Muscle of leg (tissue), 16 donors: ENCODE measurements at places on chromosomes 7 and 10.

DNA sequence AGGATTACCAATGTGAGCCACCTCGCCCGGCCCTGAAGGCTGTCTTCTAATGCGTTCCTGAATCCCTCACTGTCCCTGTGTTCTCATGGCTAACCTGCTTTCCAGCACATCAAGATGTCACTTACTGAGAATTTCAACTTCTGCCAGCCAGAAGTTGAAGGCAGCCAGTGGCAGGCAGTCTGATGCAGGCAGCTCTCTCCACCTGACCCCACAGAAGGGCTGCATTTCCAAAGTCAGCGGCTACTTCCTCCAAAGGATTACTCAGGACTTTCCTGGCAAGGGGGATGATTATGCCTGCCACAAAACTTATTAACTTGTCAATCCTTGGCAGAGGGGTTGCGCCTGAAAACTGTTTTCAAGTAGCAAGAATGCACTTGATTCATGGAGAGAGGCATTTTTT is 1219.4 kb downstream of the TYW1 start:
- DNase-seq = peak; percentile 94

- no peak for DNase-seq
These were observed 95.0 kb downstream of the MKI67 start for GRCh38 chr10:128031216-128031615.

DNA sequence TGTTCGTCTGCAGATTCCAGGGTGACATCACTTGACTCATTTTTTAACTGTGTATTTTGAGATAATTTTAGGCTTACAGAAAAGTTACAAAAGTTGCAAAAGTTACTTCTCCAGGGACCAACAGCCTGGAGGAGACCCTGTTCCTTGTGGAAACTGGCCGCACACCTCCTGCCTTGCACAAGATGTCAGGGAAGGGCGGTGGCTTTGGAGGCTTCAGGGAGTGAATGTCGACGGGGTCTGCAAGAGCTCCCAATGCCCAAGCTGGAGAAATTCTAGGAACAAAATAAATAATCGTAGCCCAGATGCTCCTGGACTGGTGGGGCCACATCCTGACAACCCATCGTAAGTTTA is 62.2 kb upstream of the FAM20C start:
- DNase-seq = no peak

GRCh38 chr10:28878236-28878970 is 201.1 kb downstream of the BAMBI start:
- no peak for DNase-seq

DNA sequence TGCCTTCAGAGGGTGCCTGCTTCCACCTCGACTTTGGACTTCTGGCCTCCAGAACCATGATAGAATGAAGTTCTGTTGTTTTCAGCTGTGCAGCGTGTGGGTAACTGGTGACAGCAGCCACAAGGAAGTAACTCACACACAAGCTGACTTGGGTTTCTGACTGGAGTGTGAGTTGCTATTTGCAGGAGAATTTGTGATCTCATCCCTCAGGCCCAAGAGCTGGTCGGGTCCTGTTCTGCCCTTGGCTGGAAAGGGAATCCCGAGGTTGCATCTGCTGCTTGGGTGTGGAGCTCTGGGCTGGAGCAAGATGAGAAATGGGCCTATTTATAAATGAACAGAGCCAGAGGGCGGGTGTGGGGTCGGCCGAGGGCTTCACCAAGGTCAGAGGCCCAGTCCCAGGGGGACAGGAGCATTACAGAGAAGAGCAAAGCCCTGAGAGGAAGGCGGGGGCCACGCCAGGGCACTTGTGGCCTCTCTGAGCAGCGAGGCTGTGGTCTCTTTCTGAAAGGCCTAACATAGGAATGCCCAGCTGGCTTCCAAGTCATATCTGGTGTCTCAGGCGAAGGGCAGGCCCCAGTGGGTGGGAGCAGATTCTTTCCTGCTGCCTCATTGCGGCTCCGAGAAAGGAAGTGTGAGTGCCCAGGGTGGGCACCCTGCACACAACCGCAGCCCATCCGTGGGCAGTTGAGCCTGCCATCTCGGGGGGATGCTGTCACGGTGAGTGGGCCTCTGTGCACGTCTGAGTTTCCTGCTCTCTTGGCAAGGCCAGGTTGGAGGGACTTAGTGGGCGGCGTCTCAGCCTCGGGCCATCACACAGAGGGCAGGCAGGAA is 26.5 kb upstream of the C10orf71 start:
- DNase-seq = peak; percentile 89

GRCh38 chr7:4013793-4014192 is 668.3 kb upstream of the FOXK1 start:
- DNase-seq = no peak

DNA sequence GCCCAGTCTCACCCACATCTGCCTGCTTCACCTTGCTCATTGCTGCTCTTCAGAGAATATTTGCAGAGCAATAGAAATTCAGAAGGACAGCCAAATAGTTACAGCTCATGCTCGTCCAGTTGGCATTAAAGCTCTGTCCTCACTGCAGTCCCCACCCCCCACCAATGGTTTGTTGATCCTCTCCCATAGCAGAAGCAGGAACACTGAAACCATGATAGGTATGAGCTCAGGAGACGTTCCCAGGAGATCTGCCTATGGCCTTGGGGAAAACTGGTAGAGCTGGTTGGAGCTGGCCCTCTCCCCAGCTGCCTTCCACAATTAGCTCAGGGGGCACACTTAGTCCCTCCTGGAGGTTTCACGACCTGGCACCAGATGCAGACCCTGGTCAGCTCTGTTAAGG is 68.6 kb upstream of the KMT2C start:
- peak; percentile 35 for DNase-seq

GRCh38 chr7:7327423-7327822 is 145.1 kb downstream of the C1GALT1 start:
- DNase-seq = no peak

DNA sequence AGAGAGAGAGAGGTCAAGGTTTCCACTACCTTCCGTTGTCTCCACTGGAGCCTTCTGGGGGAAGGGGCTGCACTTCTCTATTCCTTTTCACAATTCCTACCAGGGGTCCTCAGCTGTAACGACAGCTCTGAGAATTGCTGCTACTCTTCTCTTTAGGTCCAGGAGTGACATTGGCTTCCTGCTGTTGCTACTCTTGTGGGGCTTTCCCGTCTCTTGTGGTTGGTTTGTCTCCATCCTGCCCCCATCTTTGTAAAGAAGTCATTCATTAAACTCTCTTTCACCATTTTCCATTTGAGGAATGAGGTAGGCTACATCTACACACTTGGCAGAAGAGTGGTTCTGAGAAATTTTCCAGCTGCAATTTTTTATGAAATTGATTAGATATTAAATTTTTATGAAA is 238.8 kb upstream of the LYZL1 start:
- no peak for DNase-seq

- DNase-seq = no peak
These were observed 104.7 kb upstream of the CCNY start for GRCh38 chr10:35231646-35232045.

DNA sequence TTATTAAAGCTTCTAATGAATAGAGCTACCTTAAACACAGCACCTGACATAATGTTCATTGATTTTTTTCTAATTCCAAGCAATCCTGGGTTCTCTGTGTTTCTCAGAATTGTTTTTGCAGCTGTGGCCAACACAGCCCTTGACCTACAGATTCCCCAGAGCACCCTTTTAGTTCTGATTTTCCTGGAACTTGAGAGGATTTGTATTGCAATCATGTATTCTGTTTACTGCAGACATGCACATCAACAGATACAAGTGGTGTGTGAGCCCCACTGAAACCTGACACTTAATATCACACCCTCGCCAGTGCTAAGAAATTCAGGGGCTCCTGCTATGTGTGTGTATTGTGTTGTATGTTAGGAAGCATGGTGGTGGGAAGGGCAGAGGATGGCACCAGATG is 344.2 kb upstream of the POM121L12 start:
- peak; percentile 45 for DNase-seq

DNA sequence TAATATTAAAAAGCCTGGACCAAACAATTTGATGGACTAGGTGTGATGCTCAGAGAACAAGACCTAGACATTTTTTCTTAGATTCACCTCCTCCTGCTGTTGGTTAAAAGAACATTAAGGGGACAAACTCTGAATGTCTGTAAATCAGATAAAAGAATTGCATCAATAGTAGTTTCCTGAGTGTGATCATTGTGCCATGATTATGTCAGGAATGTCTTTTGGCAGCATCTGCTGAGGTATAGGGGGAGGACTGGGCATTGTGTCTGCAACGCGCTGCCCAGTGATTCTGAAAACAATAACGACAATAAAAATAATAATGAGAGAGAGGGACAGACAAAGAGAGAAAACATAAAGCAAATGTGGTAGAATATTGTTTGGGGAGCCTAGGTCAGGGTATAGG is 6.9 kb downstream of the C7orf57 start:
- DNase-seq = no peak

DNA sequence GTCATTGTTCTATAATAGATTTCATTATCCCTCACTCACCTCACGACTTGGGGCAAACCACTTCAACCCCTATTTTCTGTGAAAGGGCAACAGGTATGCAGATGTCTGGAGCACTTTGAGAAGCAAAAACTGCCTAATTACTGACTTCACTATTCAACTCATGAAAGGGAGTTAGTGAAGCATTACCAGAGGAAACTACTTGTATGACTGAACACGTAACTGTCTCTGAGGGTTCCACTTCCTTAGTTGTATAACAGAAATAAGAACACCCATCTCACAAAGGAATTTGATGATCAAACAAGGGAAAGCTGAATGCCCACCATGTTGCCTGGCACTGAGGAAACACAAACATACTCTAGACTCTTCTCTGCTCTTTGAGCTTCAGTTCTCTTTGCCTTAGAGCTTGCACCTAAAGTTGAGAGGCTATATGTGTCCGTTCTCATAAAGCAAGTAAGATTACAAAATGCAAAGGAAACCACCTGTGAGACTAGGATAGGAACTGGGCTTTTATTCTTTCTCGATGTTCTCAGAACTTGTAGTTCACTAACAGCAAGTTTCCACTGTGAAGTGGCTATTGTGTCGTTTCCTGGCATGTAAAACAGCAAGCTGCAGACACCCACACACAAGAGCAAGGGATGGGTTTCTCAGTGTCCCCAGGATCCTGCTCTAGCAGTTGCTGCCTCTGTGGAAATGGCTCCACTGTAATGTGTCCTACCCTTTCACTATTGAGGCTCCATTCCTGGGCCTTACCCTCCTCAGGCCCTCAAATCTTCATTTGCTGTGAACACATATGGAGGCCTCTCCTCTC is 2.6 kb downstream of the TMEM243 start:
- peak; percentile 22 for DNase-seq

- DNase-seq = peak; percentile 14
These were observed 1.3 kb upstream of the SLC26A5 start for GRCh38 chr7:103447073-103447960.

DNA sequence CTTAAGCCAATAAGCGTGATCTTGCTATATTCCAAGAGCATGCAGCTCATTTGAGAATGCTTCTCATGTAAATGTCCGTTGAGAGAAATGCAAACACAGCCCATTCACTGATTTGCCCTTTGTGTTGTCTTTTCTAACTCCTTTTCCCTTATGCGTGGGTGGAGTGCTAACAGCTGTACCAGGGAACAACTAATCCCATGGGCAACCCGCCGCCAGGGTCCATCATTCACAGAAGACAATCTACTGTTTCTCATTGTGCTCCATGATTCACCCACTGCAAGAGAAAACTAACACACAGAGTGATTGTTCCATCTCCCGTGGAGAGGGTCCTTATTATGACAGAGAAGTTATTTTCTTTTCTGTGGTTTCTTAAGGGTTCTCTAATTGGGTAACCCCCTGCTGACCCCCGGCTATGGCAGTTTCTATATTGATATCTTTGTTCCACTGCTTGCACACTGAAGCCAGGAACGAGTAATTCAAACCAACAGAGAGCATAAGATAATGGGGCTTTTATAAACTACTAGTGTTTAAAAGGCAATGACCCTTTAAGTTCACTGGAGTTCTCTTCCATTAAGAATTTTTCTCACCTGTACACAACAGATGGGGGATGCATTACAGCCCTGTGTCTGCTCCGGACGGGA is 298.7 kb downstream of the BAMBI start:
- DNase-seq = peak; percentile 51

DNA sequence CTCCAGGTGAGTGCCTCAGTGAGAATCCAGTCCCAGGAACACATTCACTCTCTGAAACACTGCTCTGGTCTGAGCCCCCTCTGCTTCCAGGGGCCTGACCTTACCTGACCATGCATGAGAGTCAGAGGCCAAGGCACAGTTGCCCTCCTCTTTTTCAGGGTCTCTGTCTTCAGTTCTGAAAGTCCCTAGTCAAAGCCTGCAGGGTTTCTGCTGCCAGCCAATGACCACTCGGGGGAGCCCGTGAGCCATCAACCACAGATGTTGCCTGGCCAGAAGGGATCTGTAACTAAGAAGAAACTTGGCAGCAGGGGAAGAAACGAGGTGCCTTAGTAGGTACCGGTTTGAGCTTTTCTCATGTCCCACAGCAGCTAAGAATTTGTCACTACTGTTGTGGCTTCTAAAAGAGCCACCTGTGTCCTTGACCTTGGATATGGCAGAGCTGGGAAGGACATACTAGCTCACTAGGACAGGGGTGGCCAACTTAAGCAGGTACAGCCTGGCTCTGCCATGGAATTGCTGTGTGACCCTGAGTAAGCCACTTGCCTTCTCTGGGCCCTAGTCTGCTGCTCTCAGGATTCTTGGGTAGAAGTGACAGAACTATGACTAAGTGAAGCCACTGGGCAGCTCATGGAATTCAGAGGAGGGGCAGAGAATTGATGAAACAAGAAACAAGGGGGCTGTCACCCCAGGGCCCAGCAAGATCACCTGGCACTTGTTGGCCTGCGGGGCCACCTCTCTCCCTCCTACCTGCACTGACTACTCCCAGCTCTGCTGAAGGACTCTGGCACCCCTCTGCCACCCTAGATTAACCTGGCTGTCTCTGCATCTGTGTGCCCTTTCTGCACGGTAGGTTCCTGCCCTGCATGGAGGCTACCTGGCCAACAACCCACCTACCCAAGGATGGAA is 83.8 kb upstream of the GPR26 start:
- DNase-seq = peak; percentile 80

DNA sequence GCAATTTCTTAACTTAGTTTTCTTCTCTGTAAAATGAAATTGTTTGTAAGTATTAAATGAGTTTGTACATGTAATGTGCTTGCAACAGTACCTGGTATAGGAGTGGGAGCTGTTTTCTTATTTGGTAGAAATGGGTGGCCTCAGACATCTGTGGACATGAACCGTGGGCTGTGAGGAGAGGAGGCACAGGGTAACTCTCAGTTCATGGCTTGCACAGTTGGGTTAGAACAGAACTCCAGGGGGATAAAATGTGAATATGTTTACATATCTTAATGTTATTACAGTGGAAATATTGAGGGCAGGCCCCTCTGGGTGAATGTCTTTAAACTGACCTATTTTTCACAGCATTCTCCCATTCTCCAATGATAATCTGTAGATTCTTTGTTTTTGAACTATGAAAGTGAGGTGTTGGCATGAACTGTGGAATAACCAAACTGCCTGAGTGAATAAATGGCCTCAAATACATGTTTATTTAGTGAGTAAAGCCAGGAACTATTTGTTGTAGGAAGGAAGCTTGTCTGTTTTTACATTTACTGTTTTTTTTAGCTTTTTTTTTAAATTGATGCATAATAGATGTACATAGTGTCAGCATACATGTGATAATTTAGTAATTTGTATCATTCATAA is 2.6 kb downstream of the ABCA13 start:
- DNase-seq = no peak

- DNase-seq = no peak
These were observed 149.7 kb downstream of the LRRC4 start for GRCh38 chr7:127881564-127881963.

- DNase-seq = no peak
These were observed 104.3 kb downstream of the UBE2H start for GRCh38 chr7:129848436-129848835.
